ENCODE measurements at places on chromosomes 5 and 9.

GRCh38 chr9:37286530-37287175, 135.8 kb upstream of the GRHPR start:
- no peak for DNase-seq

GRCh38 chr5:178595150-178595549, 5.0 kb upstream of the COL23A1 start:
- no peak for DNase-seq

DNA sequence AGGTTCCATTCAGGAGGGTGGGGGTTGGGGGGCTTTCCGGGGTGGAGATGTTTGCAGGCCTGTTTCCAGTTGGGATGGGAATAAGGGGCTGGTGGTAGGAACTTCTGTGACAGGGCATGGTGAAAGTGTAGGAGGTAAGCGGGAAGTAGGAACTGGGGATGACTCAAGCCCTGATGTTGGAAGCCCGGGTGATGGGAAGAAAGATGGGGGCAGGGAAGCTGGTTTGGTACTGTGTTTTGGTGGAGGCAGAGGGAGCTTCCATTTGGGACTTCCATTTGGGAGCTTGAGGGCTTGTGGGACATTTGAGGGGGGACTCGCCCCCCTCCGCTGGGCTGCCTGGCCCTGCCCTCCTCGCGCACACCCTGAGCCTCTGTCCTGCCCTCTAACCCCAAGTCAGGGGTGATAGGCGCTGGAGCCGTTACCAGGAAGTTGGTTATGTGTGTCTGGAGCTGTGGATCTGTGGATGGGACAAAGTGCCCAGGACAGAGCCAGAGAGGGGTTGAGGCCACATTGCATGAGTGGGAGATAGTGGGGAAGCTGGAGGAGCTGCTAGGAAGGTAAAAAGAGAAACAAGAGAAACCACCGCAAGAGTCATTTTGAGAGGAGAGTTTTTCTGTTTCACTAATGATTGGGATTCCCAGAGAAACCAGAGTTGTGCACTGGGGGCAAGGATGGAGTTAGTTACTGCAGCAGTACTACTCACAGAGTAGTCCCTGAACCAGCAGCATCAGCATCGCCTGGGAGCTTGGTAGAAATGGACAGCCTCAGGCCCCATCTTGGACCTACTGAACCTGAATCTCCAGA, 6.6 kb downstream of the RGS14 start:
- DNase-seq, result no peak

DNA sequence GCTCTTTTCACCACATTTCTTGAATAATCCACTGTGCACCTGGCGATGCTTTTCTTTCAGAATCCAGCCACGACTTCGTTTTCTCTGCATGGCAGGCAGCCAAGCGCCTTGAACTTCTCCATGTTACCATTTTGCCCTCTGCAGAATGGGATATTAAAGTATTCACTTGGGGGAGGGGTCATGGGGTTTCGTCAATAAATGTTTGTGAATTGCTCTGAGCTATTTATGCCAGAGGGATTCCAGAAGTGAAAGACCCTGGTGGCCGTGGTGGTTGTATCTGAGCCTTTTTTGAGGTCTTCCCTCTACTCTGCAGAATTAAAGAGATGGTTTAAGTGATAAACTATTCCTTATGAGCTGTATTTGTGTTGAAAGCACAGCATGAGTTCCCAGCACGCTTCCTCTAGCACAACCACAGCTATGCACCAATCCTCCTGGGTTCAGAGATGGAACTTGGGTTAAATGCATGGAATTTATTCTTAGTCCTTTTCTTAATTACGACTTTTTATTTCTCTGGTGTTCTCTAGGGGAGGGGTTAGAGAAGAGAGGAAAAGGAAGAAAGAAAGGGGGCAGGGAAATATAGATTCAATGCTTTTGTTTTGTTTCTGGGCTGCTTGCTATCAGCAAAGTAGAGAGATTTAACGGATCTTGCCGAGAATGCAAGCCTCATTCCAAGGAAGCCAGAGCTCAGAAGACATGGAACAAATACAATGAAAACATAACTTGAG, 478.2 kb upstream of the TNC start:
- no peak for DNase-seq

DNA sequence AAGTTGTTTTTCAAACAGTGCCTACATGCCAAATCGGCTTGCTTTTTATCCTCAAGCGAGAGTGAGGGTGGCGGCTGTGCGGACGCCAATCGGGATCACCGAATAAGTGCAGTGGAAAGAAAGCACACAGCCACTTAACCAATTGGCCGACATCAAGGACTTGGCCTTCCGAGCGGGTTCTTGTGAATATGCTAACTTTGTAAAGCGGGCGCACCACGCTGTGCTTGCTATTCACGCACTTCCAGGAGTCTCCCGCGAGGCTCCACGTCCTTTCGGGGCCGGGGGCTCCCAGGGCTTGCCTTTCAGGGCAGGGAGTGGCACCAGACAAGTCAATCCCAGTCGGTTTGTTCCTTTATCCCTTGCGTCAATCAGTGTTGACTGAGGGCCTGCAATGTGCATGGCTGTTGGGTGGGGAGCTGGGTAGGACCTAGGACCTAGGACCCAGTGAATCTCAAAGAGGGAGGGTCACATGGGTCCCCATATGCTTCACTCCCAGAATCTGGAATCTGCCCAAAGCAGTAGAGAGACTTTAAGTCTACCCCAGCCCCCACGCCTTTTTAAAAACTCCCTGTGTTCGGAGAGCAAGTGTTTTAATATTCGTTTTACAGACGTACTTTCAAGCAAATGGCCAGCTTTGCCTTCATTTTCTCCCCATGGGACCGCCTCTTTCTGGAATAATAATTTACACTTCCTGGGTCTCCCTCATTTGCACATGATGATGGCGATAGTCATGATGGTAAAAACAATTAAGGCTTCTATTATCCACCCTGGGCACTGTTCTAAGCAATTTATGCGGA, 2.0 kb upstream of the GCNT4 start:
- DNase-seq, result no peak

- DNase-seq, result no peak
These were observed 982 bp downstream of the EPB41L4A start for GRCh38 chr5:112417931-112418658.

- DNase-seq, result no peak
These were observed 91.0 kb downstream of the SNX18 start for GRCh38 chr5:54608423-54609085.

DNA sequence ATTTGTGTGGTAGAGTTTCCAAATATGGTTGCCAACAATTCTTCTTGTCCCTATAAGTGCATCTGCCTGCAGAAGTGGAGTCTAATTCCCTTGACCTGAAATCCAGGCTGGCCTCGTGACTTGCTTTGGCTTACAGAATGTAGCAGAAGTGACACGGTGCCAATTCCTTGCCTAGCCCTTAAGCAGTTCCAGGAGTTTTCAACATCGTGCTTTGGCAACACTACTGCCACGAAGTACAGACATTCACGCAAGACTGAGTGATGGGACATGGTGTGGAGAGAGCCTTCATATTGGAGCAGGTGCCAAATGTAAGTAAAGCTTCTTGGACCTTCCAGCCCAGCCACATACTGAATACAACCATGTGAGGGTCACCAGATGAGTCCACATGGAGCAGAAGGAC, 92.9 kb upstream of the NEK6 start:
- no peak for DNase-seq

DNA sequence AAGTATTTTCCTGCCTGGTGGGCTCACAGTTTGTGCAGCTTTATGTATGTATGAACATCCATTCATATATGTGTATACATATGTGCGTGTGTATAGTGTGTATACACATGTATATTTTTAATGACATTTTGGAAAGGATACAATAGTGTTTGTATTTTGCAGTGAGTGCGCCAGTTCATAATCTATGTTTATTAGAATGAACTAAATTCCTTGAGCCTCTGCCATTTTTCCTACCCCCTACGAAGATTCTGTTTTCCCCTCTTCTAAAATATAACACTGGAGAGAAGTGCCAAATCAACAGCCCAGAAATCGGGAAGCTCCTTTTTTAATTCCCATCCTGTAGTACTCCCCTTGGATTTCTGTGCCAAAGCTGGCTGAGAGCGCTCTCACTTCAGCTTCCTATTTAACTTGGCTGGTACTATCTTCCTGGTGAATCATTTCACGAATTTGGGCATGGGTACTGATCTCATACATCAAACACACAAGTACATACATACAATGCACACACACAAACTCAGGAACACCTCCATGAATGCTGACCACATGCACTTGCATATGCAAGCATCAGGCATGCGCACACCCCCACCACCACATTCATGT, 578.4 kb upstream of the WWC1 start:
- no peak for DNase-seq

- no peak for DNase-seq
These were observed 221.2 kb upstream of the ANKRD55 start for GRCh38 chr5:56454219-56454862.

DNA sequence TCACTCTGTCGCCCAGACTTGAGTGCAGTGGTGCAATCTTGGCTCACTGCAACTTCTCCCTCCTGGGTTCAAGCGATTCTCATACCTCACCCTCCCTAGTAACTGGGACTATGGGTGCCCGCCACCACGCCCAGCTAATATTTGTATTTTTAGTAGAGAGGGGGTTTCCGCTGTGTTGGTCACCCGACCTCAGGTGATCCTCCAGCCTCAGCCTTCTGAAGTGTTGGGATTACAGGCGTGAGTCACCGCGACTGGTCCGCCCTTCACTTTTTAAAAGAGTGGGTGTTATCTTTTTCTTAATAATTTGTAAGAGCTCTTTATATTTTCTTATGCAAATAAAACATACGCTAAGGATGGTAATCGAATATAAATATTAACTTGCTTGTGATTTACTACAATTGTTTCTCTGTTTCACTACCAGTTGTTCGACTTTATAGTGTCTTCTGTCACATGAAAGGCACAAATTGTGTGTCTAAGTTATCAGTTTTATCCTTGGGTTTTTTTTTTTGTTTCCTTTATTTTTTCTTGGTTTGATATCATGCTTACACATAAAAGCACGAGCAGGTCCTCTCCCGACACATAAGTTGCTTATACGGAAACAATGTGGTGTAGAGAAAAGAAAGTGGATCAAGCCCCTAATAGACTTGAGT, 1.9 kb upstream of the GPBP1 start:
- no peak for DNase-seq

DNA sequence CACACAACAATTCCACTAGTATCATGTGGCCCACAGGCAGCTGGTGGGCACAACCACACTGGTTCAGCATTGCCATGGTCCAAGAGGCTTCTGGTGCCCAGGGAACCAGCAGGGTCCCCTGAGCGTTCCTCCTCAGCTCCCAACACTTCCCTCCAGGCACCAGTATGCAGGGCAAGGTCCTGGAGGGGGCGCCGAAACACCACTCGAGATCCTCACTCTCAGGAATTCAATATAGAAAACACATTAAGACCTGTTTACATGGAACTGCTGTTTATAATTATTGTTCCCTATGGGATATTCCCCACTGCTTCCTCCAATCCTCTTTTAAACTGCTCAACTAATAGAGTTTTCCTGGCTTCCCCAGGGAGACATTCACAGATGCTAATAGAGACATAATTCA, 91.9 kb upstream of the GABRP start:
- DNase-seq, result no peak

GRCh38 chr9:2286825-2287455, 271.8 kb downstream of the SMARCA2 start:
- DNase-seq, result no peak

- no peak for DNase-seq
These were observed at the start of gene MSX2 for GRCh38 chr5:174724484-174725260. Gene MSX2, plus strand, starts transcription at chr5:174724582. Its CDS starts 78 bp downstream, at chr5:174724660.

- DNase-seq, result no peak
These were observed 61.8 kb downstream of the PTBP3 start for GRCh38 chr9:112271466-112272098.

DNA sequence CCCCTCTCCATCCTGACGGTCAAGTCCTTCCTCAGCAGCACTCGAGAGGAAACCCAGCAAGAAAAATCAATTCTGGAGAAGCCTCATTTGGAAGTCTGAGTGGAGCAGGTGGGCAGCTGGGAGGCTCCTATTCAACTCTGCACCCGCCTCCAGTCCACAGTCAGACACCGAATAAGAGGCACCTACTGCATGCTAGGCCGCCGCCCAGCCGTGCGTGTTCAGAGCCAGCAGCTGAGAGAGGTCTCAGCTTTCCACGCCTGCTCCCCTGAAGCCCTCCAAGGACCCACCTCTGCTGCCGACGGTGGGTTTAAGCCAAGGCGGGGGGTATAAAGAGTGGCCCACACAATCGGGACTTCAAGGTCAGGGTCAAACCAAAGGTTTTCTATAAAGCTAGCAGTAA, 41.9 kb downstream of the VAV2 start:
- no peak for DNase-seq

- no peak for DNase-seq
These were observed 47.7 kb downstream of the SH3TC2 start for GRCh38 chr5:149015126-149015525.

DNA sequence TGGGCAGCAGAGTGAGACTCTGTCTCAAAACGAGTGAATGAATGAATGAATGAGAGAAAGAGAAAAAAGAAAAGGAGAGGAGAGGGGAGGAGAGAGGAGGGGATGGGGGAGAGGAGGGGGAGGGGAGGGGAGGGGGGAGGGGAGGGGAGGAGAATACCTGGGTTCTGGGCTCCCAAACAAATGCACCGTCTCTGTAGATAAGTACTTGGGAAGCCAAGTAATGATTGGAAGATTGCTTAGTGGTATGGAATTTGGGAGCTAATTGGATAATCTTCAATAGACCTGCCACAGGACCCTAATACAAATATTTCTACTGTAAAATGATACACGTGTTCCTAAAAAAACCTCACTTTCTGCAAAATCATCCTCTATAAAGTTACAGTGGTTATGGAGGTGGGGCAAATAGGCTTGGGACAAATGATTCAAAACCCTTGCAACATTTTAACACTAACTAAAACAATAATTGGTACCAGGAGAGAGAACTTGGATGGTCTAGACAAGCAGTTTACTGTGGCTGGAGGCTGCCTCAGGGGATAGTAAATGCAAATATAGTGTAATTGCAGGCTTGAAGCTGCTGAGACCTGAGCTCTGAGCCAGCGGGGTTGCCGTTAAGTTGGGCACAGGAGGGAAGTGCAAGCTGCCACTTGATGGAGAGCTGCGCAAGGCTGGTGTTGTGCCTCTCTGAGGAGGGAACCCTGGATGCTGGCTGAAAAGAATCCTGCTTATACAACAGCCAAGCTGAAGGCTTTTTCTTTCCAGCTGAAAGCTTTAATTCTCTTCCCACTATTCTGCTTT, 3.5 kb downstream of the HEMGN start:
- no peak for DNase-seq

GRCh38 chr5:170818232-170818631, 34.7 kb downstream of the GABRP start:
- no peak for DNase-seq

DNA sequence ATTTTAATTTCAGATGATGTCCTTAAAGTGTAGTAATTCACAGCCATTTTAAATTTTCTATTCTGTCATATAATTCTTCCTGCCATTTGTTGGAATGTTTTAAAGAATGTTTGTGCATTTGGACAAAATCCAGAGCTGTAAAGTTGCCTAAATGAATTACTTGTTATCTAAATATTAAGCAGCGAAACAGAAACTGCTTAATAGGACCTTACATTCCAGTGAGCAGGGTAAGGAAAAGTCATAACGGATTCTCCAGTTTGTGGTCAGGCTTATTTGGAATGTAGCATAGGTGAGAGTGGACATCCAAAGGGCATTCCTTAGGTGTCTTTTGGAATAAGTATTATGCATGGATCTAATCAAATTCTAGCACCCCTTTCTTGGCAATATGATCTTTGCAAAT, 410.4 kb upstream of the PTPRD start:
- no peak for DNase-seq

Data from thymus (tissue), 14 donors.